NCI-H748 treated with DMSO at 0.1 percent for 48 hours (cell line): ENCODE measurements at places on chromosomes 2 and 18.

DNA sequence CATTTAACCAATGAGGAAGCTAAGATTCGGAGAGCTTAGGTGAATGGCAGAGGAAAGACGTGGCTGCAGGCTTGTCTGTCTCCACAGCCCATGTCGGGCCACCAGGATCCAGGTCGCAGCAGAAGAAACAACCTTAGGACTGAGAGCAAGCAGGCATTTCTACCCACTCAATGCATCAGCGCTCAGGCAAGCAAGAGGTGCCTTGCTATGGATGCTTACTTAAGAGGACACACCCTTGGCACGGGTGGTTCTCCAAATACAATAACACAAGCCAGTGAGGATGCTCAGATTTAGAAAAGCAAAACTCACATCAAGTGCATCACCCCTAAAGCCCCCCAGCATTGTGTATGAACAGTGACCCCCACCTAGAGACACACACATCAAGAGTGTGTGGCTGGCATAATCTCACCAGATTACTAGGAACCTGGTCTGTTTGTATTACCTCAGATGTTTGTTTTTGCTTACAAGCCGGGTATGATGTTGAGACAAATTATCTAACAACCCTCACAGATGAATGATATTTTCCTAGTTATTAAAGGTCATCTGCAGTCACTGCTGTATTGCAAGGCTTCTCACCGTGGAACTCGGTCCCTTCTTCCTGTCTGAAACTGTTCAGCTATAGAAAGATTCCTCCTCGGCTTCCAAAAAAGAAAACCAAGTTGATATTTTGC lies 34.2 kb upstream of the NPAS2 start:
- no peak for DNase-seq

GRCh38 chr2:105416156-105416555 lies 17.3 kb upstream of the FHL2 start:
- DNase-seq, result no peak

DNA sequence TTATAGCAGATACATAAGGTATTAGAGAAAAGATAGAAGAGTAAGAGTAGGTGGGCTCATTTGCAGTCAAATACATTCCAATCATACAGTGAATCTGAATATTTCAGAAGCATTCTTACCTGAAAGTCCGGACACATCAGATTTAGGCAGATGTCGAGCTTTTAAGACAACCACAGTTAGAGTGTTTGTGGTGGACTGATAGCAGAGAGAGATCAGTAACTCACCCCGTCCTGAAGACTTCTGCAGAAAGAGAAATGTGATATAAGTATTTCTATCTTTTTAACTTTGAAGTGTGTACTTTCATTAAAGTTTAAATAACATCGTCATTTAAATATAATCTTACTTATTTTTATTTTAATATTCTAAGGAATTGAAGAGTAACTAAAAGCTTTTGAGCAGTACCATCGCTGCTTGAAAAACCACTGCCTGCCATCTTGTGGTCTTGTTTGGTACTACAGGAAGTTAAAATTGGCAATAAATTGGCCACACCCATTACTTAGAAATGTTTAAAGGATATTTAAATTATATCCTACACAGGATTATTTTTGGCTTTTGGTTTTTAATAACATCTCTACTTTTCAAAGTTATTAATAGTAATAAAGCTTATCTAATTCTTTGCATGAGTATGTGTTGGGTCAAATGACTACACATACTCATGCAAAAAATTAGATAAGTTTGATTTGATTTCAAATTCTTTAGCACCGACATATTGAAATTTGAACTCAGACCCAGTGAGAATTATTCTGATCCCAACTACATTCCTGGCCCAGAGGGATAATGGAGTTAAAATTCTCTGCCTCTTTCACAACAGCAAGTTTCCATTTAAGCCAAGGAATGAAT lies 5.5 kb downstream of the SYT4 start:
- DNase-seq, result peak; percentile 62

- DNase-seq, result no peak
Observed at GRCh38 chr2:153043385-153043784, 325.0 kb downstream of the ARL6IP6 start.

GRCh38 chr2:78541451-78542267 lies 483.8 kb upstream of the REG3G start:
- DNase-seq, result peak; percentile 74

GRCh38 chr2:200968162-200968561 lies 4.7 kb upstream of the ORC2 start:
- DNase-seq, result no peak

- DNase-seq, result no peak
Observed at GRCh38 chr2:147051814-147052213, 793.0 kb upstream of the ACVR2A start.

DNA sequence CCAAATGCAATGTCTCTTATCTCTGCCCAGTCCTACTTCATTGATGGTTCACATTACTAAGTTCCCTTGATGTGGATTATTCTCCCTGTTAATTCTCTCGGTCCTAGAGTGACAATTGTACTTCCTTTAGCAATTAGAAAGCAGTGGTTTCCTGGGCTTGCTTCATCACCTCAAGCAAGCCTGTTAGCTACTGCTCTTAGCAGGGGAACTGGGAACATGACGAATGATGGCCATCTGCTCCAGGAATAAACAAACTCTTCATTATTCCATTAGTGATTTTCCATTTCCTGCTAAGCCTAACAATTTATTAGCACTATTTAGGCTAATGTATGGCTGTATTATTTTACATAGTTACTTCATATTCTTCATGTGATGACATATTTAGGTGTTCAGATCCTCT lies 331.8 kb downstream of the MTX2 start:
- DNase-seq, result no peak

DNA sequence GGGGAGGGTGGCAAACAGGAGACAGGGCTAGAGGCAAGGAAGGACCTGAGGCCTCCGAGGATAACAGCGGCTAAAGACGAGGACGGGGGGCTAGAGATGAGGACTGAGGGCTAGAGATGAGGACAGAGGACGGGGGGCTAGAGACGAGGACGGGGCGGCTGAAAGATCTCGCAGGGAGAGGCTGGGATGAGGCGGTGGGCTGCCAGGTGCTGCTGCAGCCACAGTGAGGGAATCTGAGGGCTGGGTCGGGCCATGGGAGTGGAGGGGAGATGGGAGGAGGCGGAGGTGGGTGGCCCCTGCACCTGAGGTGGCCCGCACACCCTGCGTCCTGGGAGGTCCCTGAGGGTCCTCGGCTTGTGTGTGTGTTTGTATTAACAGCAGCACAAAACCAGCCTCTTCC lies 350.2 kb upstream of the SALL3 start:
- no peak for DNase-seq

DNA sequence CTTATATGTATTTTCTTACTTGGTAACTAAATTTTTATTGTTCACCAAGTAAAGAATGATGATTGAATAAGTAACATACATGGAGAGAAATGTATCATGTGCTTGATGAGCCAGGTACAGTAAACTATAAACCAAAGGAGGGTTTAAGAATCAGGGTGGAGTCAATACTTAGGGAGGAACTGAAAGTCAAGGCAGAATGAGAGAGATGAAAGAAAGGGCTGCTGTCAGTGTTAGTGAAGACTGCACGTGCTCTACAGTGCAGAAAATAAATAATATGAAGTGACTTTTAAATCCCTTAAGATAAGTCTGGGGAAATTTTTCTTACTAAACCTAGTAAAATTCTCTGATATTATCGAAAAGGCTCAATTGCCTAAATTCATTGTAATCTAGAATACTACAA lies 986.0 kb downstream of the DSC3 start:
- DNase-seq, result no peak

GRCh38 chr2:150088538-150088937 lies 398.9 kb downstream of the RND3 start:
- DNase-seq, result no peak

DNA sequence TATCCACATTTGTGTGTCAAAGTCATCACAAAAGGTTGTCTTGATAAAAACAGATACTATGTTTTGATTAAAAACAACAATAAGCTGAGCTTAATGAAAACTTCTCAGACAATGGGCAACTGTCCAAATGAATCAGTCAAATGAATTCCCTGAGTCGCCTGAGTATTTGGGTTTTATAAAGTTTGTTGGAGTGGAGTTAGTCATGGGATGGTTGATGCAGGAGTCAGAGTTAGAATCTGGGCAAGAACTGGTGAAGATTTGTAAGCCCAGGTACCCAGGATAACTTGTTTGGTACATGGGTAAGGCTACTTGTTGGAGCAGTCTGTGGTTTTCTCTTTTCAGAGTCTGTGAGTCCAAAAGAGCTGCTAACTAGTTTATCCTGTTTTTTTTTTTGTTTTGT lies 34.4 kb upstream of the RAPGEF4 start:
- DNase-seq, result no peak

DNA sequence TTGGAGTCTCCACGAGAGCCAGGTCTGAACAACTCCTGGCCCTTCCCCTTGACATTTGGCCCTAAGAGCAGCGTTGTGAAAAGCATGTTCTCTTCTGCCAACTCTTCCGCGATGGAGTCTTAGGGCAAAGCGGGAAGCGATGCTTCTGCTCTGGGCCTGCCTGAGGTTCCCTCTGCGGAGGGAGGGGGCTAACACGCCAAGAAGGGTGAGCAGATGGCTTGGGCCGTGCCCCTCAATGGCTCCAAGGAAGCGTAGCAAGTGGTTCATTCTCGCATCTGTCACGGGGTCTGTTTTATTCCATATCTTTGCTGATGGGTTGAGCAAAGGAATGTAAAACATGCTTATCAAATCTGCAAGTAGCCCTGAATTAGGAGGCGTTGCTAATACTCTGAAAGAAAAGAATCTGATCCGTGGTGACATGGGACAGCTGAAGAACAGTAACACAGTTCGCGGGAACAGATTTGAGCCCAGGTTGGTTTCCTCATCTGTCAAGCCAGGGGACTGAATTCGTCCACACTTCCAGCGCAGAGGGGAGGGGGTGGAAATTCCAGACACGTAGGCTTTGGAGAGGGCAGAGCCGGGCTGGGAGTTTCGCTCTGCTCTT lies 38.0 kb downstream of the DNMT3A start:
- no peak for DNase-seq

DNA sequence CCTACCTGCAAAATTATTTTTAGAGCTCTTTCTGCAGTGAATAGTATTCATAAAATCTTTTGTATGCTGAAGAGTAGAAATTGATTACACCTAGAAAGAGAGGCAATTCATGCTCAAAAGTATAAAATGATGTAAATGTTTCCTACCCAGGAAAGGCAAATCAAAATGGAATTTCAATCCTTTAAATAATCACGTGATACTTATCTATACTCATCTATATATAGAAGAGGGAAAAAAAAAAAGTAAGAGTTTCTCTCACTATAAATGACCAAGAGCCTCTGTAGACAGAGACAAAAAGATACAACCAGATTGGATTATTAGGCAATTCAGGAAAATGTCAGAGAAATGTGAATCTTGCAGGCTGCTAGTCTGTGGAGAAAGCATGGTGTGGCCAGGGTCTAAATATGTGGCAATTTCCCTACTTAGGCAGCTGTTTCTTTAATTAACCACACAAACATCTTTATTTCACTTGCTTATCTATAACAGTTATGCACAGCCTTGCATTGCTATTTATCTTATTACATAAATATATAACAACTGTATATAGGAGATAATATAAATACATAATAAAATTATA lies 39.5 kb downstream of the METTL8 start:
- no peak for DNase-seq

GRCh38 chr2:232950751-232951150 lies 62.3 kb downstream of the NGEF start:
- DNase-seq, result no peak

DNA sequence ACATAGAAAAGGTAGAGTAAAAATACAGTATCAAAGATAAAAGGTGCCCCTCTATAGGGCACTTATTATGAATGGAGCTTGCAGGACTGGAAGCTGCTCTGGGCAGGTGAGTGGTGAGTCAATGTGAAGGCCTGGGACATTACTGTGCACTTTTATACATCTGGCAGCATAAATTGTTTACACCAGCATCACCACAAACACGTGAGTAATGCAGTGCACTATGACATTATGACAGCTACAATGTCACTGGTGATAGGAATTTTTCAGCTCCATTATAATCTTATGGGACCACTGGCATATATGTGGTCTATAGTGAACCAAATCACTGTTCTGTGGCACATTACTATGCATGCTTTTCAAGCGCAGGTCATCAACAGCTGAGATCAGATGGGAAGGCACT lies 48.1 kb downstream of the TPGS2 start:
- DNase-seq, result no peak

GRCh38 chr2:60440079-60440766 lies 113.2 kb downstream of the BCL11A start:
- no peak for DNase-seq

- DNase-seq, result no peak
Observed at GRCh38 chr2:48674933-48675332, 57.3 kb downstream of the GTF2A1L start.

DNA sequence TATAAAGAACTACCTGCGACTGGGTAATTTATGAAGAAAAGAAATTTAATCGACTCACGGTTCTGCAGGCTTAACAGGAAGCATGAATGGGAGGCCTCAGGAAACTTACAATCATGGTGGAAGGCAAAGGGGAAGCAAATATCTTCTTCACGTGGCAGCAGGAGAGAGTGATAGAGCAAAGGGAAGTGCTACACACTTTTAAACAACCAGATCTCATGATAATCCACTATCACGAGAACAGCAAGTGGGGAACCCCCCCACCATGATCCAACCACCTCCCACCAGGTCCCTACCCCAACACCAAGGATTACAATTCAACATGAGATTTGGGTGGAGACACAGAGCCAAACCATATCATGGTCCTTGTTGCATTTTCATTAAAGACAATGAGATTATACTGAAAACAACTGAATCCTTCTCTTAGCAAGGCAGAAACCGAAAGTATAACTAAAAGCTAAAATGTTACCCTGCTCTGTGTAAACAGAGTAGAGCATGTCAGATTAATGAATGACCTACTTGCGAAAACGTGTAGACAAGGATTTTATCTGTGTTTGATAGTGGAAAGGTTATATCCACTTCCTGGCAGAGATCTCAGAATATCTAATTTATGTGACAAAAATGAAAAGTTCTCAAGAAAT lies 60.1 kb upstream of the RBBP8 start:
- no peak for DNase-seq

DNA sequence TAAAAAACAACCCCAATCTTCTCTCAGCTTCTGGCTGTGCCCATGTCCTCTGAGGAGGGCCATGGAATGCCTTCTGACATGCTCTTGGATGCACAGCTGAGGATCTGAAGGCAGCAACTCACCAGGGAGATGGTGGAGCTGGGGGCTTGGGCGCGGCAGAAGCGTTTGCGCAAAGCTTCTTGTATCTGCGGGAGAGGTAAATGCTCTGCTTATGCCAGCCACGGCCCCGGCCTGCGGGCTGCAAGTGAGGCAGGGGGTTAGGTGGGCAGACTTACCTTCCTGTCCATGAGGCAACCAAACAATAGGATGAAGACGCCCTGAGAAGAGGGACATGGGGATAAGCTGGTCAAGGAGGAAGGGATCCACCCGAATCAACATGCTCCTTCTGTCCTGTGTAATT lies 36.0 kb upstream of the SELENOI start:
- DNase-seq, result no peak

DNA sequence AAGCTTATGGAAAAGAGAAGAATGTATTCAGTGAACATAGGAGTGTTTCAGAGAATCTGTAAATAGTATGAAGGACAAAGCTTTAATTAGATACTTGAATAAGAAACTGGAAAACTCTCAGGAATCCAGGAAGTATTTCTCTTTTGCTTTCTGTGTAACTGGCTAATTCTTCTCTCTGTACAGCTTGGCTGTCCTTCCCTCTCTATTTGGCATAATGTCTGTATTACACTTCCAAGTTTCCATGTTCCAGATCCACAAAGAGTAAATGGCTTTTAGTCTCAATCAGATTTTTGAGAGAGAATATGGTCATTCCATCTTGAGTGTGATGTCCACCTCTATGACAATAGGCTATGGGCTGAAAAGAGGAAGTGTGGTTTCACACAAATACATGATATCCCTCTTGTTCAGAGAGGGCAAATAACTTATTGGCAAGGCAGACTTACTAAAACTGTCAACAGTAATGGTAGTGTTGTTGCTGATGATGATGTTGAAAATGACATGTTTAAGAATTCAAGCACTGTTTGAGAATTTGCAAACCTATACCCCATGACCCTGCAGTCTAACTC lies 129.2 kb upstream of the ERBB4 start:
- DNase-seq, result no peak
